ENCODE measurements at places on chromosomes 5 and 9. TPM values are rescaled to one million over a fixed set of nuclear protein-coding genes. Genes with fewer than 3 reads are reported as not detected.

The CTXN3 gene
- total RNA-seq = not detected

The RECK gene
- 7.0 TPM for total RNA-seq

The LRRTM2 gene
- 0.21 TPM for total RNA-seq

The FRRS1L gene
- not detected for total RNA-seq

The ASPN gene
- not detected for total RNA-seq

The DMRT3 gene
- total RNA-seq = not detected

The GALT gene
- total RNA-seq = 104 TPM

The LCN10 gene
- 1.6 TPM for total RNA-seq

The ZNF883 gene
- 0.16 TPM for total RNA-seq

The IRX2 gene
- not detected for total RNA-seq

The GFRA3 gene
- total RNA-seq = 0.11 TPM

The LCN1 gene
- total RNA-seq = not detected

The CRB2 gene
- 0.14 TPM for total RNA-seq

The GCNT1 gene
- 4.8 TPM for total RNA-seq

The C9orf153 gene
- total RNA-seq = 0.59 TPM

The SLC36A2 gene
- total RNA-seq = not detected

The FAM151B gene
- total RNA-seq = 0.52 TPM

The NR2F1-AS1 gene
- total RNA-seq = not detected

The SERINC5 gene
- 34.4 TPM for total RNA-seq

The ICE1 gene
- 24.9 TPM for total RNA-seq

The FAM163B gene
- total RNA-seq = not detected

The ADRB2 gene
- total RNA-seq = 0.29 TPM

The OR1J2 gene
- not detected for total RNA-seq

The PCDH12 gene
- total RNA-seq = 0.73 TPM

The PKN3 gene
- 14.0 TPM for total RNA-seq

The TAF1L gene
- total RNA-seq = not detected

The KCNIP1 gene
- not detected for total RNA-seq

The PDZD2 gene
- 0.08 TPM for total RNA-seq

The MEF2C gene
- total RNA-seq = 0.09 TPM

The ADAMTSL2 gene
- total RNA-seq = 1.2 TPM

The KCNN2 gene
- total RNA-seq = not detected

The FOXD4L6 gene
- total RNA-seq = not detected

The OBP2B gene
- not detected for total RNA-seq

The ESM1 gene
- not detected for total RNA-seq

The OTP gene
- not detected for total RNA-seq

All from activated naive CD4-positive, alpha-beta T cell treated with anti-CD3 and anti-CD28 coated beads, Interleukin-2, amount 50 U/mL, for 72 hours (primary cell).